ENCODE measurements at places on chromosomes 6 and 20. TPM values are rescaled to one million over a fixed set of nuclear protein-coding genes. Genes with fewer than 3 reads are reported as not detected.
A peak's percentile ranks its signal among the peaks of the same experiment; 100 is the strongest.

NCOA5 gene
- total RNA-seq, result 18.6 TPM

GRCh38 chr6:158703111-158703836 is 53.4 kb downstream of the SYTL3 start:
- H3K27ac ChIP-seq, result no peak overlapping the region
- no peaks in the 10 kb centered on the region for H3K4me1 ChIP-seq
- H3K36me3 ChIP-seq, result no peaks in the 10 kb centered on the region
- H3K27me3 ChIP-seq, result no peaks in the 10 kb centered on the region
- H3K4me3 ChIP-seq, result no peak overlapping the region
- DNase-seq, result no peak

- H3K4me1 ChIP-seq, result no peaks in the 10 kb centered on the region
- H3K27ac ChIP-seq, result no peak overlapping the region
- no peak overlapping the region for H3K4me3 ChIP-seq
- H3K36me3 ChIP-seq, result no peaks in the 10 kb centered on the region
- H3K27me3 ChIP-seq, result no peaks in the 10 kb centered on the region
These were observed 39.6 kb downstream of the ESR1 start for GRCh38 chr6:151847064-151847463.

DNA sequence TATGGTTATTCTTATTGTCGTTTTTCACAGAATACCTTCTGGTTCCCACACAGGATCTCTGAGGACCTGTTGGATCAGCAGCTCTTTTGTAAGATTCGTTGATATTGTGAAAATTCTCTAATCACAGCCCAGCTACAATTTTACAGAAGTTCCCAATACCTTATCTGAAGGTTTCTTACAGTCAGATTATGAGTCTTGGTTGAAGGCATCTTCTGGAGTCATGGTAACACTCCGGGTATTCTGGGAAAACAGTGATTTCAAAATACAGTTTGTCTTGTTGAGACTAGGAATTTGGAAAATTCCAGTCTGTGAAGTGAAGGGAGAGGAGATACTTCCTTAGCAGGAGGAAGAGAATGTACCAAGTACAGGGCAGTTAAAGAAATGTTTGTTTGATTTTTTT is 22.2 kb upstream of the HLA-C start:
- no peak for DNase-seq
- no peaks in the 10 kb centered on the region for H3K36me3 ChIP-seq
- no peak overlapping the region for H3K4me3 ChIP-seq
- no peak overlapping the region for H3K27ac ChIP-seq
- no peaks in the 10 kb centered on the region for H3K27me3 ChIP-seq

GRCh38 chr6:168020242-168020641 is 22.8 kb downstream of the KIF25 start:
- no peak for DNase-seq
- no peak overlapping the region for H3K27ac ChIP-seq
- H3K27me3 ChIP-seq, result peaks cover 2% of the 10 kb centered on the region
- H3K4me1 ChIP-seq, result no peaks in the 10 kb centered on the region
- H3K36me3 ChIP-seq, result no peaks in the 10 kb centered on the region

DNA sequence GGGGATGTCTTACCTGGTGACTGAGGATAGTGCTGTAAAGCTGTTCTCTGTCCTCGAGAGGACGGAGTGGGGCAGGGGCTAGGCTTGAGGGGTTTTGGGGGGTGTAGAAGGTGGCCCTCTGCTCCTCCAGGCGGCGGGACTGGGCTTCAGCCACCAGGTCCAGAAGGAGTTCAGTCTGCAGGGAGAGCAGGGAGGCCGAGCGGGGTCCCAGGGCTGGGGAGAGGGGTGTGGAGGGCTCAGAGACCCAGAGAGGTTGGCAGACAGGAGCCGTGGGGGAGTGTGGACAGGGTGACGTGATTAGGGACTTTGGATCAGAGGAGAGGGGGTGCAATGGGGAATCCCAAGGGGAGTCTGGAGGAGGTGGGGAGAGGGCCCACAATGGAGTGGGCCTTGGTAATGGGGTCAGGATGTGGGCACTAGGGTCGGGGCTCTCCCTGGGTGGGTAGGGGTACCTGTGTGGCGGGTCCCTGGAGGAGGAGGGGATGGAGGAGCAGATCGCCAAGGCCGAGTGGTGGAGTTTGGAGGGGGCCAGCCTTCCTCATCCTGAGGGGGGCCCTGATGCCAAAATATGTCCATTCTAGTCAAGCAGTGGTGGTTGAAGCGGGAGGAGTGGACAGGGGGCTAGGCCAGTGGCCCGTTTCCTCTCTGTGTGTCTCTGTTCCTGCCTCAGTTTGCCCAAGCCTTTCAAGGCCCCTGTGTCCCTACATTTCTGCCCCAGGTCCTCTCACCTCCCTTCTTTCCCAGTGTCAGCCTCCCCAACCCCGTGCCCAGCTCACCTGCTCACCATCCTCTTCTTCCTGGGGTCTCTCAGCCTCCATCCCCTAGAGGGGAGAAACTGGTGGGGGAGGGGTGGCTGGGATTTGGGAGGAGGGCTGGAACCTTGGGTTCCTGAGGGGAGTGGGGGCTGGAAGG is 491 bp downstream of the GPSM3 start:
- H3K36me3 ChIP-seq, result no peaks in the 10 kb centered on the region
- H3K27ac ChIP-seq, result no peak overlapping the region
- DNase-seq, result no peak
- H3K4me3 ChIP-seq, result no peak overlapping the region

GRCh38 chr20:33914919-33915318 is 78.8 kb upstream of the RALY start:
- no peaks in the 10 kb centered on the region for H3K36me3 ChIP-seq
- peak; percentile 0 for DNase-seq
- no peak overlapping the region for H3K4me3 ChIP-seq
- no peak overlapping the region for H3K27ac ChIP-seq

- peak; percentile 88 for DNase-seq
- no peak overlapping the region for H3K27ac ChIP-seq
- no peak overlapping the region for H3K4me3 ChIP-seq
- no peaks in the 10 kb centered on the region for H3K36me3 ChIP-seq
- no peaks in the 10 kb centered on the region for H3K27me3 ChIP-seq
- no peaks in the 10 kb centered on the region for H3K4me1 ChIP-seq
These were observed 205.9 kb downstream of the ZMYND8 start for GRCh38 chr20:47150403-47151152.

ROMO1 gene
- total RNA-seq, result 102 TPM

MMP24OS gene
- 58.6 TPM for total RNA-seq

GRCh38 chr20:32021091-32021490 is 10.9 kb downstream of the CCM2L start:
- no peaks in the 10 kb centered on the region for H3K4me1 ChIP-seq
- H3K27ac ChIP-seq, result no peak overlapping the region
- H3K36me3 ChIP-seq, result no peaks in the 10 kb centered on the region
- H3K27me3 ChIP-seq, result no peaks in the 10 kb centered on the region
- H3K4me3 ChIP-seq, result no peak overlapping the region

DNA sequence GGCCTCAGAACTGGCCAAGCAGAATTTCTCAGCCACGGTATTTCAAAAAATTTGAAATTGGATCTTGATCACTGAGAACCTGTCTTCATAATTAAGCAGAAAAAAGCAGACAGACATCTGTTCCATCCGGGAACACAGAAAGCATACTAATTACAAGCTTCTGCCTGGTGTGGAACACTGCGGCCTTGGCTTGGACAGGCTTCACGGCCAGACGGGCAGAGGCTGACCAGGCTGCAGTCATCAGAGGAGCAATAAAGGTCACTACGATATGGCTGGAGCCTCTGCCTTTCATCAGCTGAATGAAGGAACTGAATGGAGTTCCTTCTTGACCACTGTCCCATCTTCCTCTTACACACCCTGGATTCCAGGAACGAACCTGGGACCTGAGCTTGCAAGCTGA is 3.9 kb upstream of the NRSN1 start:
- no peak overlapping the region for H3K27ac ChIP-seq
- no peaks in the 10 kb centered on the region for H3K4me1 ChIP-seq
- no peaks in the 10 kb centered on the region for H3K36me3 ChIP-seq
- H3K27me3 ChIP-seq, result no peaks in the 10 kb centered on the region
- no peak overlapping the region for H3K4me3 ChIP-seq

- H3K4me3 ChIP-seq, result no peak overlapping the region
- no peak for DNase-seq
- H3K4me1 ChIP-seq, result no peaks in the 10 kb centered on the region
- no peaks in the 10 kb centered on the region for H3K27me3 ChIP-seq
- H3K36me3 ChIP-seq, result no peaks in the 10 kb centered on the region
These were observed 18.2 kb upstream of the ECI2 start for GRCh38 chr6:4153514-4153985.

DNA sequence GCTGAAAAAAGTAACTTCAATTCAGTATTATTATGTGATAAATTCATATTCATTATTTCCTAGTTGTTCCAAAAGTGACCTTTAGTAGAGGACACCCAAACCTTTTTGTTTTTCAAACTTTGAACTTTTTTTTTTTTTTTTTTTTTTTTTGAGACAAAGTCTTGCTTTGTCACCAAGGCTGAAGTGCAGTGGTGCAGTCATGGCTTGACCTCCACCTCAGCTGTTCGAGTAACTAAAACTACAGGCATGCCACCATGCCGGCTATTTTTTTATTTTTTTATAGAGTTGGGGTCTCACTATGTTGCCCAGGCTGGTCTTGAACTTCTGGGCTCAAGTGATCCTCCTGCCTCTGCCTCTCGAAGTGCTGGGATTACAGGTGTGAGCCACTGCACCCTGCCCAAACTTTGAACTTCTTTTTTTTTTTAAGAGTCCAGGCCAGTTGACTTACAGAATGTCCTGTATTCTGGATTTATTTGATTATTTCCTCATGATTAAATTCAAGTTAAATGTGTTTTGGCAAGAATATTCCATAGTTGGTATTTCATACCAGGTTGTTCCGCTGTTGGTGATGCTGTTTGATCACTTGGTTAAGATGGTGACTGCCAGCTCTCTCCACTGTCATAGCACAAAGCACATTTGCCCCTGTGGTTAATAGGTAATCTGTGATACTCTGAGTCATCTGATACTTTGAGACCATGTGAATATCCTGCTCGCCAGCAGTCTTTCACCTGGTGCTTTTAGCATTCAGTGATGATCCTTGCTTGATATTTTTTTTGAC is 48.0 kb downstream of the VAPB start:
- peaks cover 1% of the 10 kb centered on the region for H3K4me1 ChIP-seq
- peaks cover 3% of the 10 kb centered on the region for H3K36me3 ChIP-seq
- H3K4me3 ChIP-seq, result no peak overlapping the region

THEMIS gene
- total RNA-seq, result 0.68 TPM

- no peak overlapping the region for H3K4me3 ChIP-seq
- peaks cover 2% of the 10 kb centered on the region for H3K36me3 ChIP-seq
- no peak for DNase-seq
- no peak overlapping the region for H3K27ac ChIP-seq
- no peaks in the 10 kb centered on the region for H3K4me1 ChIP-seq
- H3K27me3 ChIP-seq, result no peaks in the 10 kb centered on the region
These were observed 94.0 kb downstream of the AHI1 start for GRCh38 chr6:135403584-135403983.

- H3K4me1 ChIP-seq, result no peaks in the 10 kb centered on the region
- H3K27me3 ChIP-seq, result no peaks in the 10 kb centered on the region
- no peak for DNase-seq
- H3K27ac ChIP-seq, result no peak overlapping the region
- no peak overlapping the region for H3K4me3 ChIP-seq
- no peaks in the 10 kb centered on the region for H3K36me3 ChIP-seq
These were observed 91.4 kb downstream of the BFSP1 start for GRCh38 chr20:17439616-17440296.

- H3K27me3 ChIP-seq, result no peaks in the 10 kb centered on the region
- no peak overlapping the region for H3K4me3 ChIP-seq
- H3K27ac ChIP-seq, result no peak overlapping the region
- no peak for DNase-seq
- no peaks in the 10 kb centered on the region for H3K4me1 ChIP-seq
These were observed 270.2 kb upstream of the SLC35B3 start for GRCh38 chr6:8705435-8706020.

ENPP3 gene
- 1.7 TPM for total RNA-seq

- H3K4me1 ChIP-seq, result no peaks in the 10 kb centered on the region
- DNase-seq, result no peak
- H3K4me3 ChIP-seq, result no peak overlapping the region
- H3K36me3 ChIP-seq, result peaks cover 5% of the 10 kb centered on the region
These were observed 9.7 kb downstream of the MDC1 start for GRCh38 chr6:30707281-30707850.

All from aorta (tissue), 5 donors.